ENCODE measurements at places on chromosomes 7 and 10. TPM values are rescaled to one million over a fixed set of nuclear protein-coding genes. Genes with fewer than 3 reads are reported as not detected.
A peak's percentile ranks its signal among the peaks of the same experiment; 100 is the strongest.

- no peaks in the 10 kb centered on the region for H3K4me1 ChIP-seq
- H3K36me3 ChIP-seq: peaks cover 2% of the 10 kb centered on the region
- H3K27me3 ChIP-seq: peaks cover 4% of the 10 kb centered on the region
These were observed 48.8 kb downstream of the ANXA8 start for GRCh38 chr10:47435081-47435480.

GRCh38 chr7:44384586-44385433 lies 59.4 kb upstream of the CAMK2B start:
- H3K4me1 ChIP-seq: peaks cover under 1% of the 10 kb centered on the region
- H3K36me3 ChIP-seq: peaks cover 2% of the 10 kb centered on the region
- no peaks in the 10 kb centered on the region for H3K27me3 ChIP-seq
- no peak for DNase-seq
- H3K4me3 ChIP-seq: no peak overlapping the region
- H3K27ac ChIP-seq: no peak overlapping the region

- H3K27me3 ChIP-seq: no peaks in the 10 kb centered on the region
- no peak overlapping the region for H3K27ac ChIP-seq
- no peaks in the 10 kb centered on the region for H3K36me3 ChIP-seq
- H3K4me3 ChIP-seq: no peak overlapping the region
- H3K4me1 ChIP-seq: no peaks in the 10 kb centered on the region
These were observed 233.3 kb upstream of the PTPRZ1 start for GRCh38 chr7:121639705-121640104.

DNA sequence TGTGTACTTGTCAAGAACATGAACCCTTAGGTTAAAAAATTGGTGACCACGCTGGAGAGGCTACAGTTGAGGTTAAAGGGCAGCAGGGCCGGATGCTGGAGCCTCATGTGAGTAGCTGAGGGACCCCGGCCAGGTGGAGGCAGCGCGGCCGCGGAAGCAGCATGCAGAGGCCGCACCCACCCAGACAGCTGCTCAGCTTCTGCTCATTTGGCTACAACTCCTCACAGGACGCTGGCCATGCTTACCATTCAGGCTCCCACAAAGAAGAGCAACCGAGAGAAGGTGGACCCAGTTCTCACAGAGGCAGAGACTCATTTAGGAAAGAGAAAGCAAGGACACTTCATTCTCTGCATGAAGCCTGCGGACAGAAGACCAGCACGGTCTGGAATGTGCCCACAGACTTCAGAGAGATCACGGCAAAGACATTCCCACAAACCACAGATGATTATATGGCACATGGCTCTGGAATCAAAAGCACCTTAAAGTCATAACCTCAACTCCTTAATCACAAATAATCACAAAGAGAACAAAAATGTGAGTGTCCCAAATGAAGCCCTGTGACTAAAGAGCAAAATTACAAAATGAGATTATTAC lies 94.4 kb downstream of the VOPP1 start:
- H3K4me1 ChIP-seq: peaks cover 74% of the 10 kb centered on the region
- no peak overlapping the region for H3K4me3 ChIP-seq
- H3K36me3 ChIP-seq: no peaks in the 10 kb centered on the region
- peak overlapping the region; percentile 82 for H3K27ac ChIP-seq
- no peaks in the 10 kb centered on the region for H3K27me3 ChIP-seq
- no peak for DNase-seq

GRCh38 chr7:91541641-91542040 lies 277.4 kb downstream of the FZD1 start:
- no peak overlapping the region for H3K4me3 ChIP-seq
- no peaks in the 10 kb centered on the region for H3K36me3 ChIP-seq
- H3K4me1 ChIP-seq: no peaks in the 10 kb centered on the region
- H3K27me3 ChIP-seq: peaks cover 1% of the 10 kb centered on the region

DNA sequence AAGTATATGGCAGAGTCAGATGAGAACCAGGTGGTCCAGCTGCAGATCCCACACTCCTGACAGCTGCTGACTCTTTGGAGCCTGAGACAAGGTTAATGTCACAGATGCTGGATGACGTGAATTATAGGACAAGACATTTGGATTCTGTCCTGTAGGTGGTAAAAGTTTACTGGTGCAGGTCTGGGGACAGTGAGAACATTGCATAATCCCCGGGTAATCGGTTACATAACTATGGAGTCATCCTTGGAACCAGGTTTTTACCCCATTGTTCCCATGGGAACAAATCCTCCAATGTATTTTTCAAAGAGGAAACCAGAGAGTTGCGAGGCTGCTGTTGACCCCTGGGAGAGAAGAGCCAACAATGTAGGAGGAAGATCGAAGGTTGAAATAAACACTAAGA lies 27.5 kb upstream of the ZCCHC24 start:
- H3K4me3 ChIP-seq: no peak overlapping the region
- no peak for DNase-seq
- H3K27me3 ChIP-seq: peaks cover 3% of the 10 kb centered on the region
- no peak overlapping the region for H3K27ac ChIP-seq
- H3K36me3 ChIP-seq: no peaks in the 10 kb centered on the region

DNA sequence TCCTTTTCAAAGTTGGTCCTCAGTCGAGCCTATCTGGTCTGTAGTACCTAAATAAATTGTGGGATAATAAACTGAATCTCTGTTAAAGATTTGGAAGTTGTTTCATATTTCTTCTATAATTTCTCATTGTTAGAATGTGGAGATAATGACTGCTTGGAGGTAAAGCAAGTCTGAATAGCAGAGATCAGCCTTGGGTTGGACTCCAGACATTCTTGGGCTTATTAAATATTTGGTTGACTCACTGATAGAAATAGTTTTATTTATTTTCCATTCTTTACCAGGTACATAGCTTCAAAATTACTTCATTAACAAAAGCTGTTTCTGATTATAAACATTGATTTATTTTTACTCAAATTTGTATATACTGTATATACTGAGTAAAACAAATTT lies 34.3 kb downstream of the TPST1 start:
- no peak for DNase-seq
- H3K36me3 ChIP-seq: peaks cover 11% of the 10 kb centered on the region
- peaks cover 11% of the 10 kb centered on the region for H3K4me1 ChIP-seq
- no peak overlapping the region for H3K4me3 ChIP-seq
- no peak overlapping the region for H3K27ac ChIP-seq

DNA sequence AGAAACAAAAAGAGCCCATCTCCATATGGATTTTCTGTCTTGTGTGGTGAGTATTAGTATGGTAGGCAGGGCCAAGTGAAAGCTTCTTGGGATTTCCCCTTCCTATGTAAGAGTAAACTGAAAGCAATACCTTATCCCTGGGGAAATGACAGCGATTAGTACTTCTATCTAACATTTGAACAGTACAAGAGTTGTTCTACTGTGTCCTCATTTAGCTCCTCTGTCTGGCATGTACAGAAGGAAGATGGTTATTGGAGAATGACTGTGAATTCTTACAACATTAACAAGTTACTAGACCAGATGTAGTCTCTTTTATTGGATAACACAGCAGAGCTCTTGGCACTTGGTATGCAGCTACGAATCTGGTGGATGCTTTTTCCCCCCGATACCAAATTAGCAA lies 17.9 kb upstream of the TRIL start:
- H3K4me1 ChIP-seq: no peaks in the 10 kb centered on the region
- H3K4me3 ChIP-seq: no peak overlapping the region
- H3K27me3 ChIP-seq: peaks cover 18% of the 10 kb centered on the region
- peaks cover 17% of the 10 kb centered on the region for H3K36me3 ChIP-seq
- no peak for DNase-seq

DNA sequence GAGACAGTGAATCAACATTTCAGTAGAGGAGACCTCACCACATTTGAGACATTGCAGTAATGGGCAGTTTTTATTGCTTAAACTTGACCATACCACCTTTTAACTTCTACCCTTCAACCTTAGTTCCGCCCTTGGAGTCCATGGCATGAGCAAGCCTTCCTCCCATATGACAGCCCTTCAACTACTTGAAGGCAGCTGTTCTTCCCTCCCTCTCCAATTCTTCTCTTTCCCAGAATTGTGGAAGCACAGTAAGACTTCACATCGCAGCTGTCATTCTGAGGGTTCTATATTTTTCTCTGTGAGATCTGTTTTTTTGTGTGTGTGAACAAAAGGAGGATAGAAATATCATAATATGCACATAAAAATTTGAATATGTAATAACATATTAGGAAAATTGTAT lies 2.2 kb upstream of the TSPAN12 start:
- no peak overlapping the region for H3K4me3 ChIP-seq
- H3K36me3 ChIP-seq: peaks cover 2% of the 10 kb centered on the region
- no peak for DNase-seq

- H3K4me3 ChIP-seq: peak overlapping the region; percentile 94
- H3K36me3 ChIP-seq: peaks cover 5% of the 10 kb centered on the region
- H3K4me1 ChIP-seq: peaks cover 16% of the 10 kb centered on the region
- DNase-seq: peak; percentile 48
- H3K27me3 ChIP-seq: no peaks in the 10 kb centered on the region
These were observed 631 bp downstream of the POR start for GRCh38 chr7:75915416-75916156.

DNA sequence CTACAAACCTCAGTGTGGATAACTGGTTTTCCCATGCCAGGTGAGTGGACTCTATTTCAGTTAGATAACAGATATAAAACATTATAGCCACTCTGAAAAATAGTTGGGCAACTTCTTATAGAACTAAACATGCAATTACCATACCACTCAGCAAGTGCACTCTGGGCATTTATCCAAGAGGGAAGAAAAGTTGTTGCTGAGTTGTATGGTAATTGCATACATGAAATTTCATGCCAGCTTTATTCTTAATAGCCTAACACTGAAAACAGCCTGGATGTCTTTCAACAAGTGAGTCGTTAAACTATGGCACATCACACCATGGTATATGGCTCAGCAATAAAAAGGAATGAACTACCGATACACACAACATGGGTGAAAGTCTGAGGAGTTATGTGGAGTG lies 10.6 kb upstream of the UPP1 start:
- H3K4me1 ChIP-seq: peaks cover 12% of the 10 kb centered on the region
- no peaks in the 10 kb centered on the region for H3K36me3 ChIP-seq
- no peak overlapping the region for H3K27ac ChIP-seq

- no peak for DNase-seq
- H3K4me3 ChIP-seq: no peak overlapping the region
- peaks cover 3% of the 10 kb centered on the region for H3K27me3 ChIP-seq
- H3K27ac ChIP-seq: no peak overlapping the region
These were observed 153.8 kb downstream of the AMPH start for GRCh38 chr7:38477333-38477732.

DNA sequence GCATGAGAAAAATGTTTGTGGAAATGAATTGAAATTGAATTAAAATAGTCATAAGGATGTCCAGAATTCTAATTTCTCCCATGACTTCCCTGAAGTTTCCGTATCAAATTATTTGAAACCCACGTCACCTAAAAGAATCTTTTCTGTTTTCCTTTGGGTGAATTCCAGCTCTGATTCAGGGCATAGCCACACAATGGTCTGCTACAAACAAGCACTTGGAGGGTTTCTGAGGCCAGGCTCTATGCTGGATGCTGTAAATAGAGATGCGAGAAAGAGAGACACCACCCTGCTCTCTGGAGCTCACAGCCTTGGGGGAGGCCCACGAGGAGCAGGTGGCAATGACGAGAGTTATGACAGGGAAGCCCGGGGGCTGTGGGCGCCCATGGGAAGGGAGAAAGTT lies 33.6 kb downstream of the GHRHR start:
- no peaks in the 10 kb centered on the region for H3K36me3 ChIP-seq
- H3K27ac ChIP-seq: no peak overlapping the region
- no peak overlapping the region for H3K4me3 ChIP-seq
- no peak for DNase-seq

DNA sequence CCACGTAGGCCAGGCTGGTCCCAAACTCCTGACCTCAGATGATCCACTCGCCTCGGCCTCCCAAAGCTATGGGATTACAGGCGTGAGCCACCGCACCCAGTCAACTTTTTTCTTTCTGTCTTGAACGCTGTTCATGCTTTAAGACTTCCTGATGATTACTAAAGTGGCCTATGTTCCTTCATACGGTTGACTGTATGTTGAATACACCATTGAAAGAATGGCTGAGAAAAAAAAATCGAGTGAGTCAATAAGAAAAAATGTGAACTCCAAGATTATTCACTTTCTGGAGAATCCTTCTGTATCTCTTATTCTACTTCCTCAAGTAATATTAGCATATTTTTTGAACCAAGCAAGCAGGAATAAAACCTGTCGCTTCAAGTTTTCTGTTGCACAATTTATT lies 955.0 kb downstream of the GATA3 start:
- peak overlapping the region; percentile 35 for H3K27ac ChIP-seq
- H3K36me3 ChIP-seq: no peaks in the 10 kb centered on the region
- H3K4me3 ChIP-seq: peak overlapping the region; percentile 72

- H3K4me1 ChIP-seq: no peaks in the 10 kb centered on the region
- no peak overlapping the region for H3K27ac ChIP-seq
- H3K27me3 ChIP-seq: no peaks in the 10 kb centered on the region
- DNase-seq: no peak
These were observed 142.4 kb upstream of the BMPER start for GRCh38 chr7:33762911-33763306.

- peak; percentile 68 for DNase-seq
- peaks cover 4% of the 10 kb centered on the region for H3K36me3 ChIP-seq
- H3K4me3 ChIP-seq: peak overlapping the region; percentile 97
- H3K4me1 ChIP-seq: peaks cover 20% of the 10 kb centered on the region
- H3K27me3 ChIP-seq: no peaks in the 10 kb centered on the region
- peak overlapping the region; percentile 98 for H3K27ac ChIP-seq
These were observed 1.1 kb upstream of the KBTBD2 start for GRCh38 chr7:32892521-32893206.

VWA2 gene
- polyA plus RNA-seq: not detected

KCND2 gene
- not detected for polyA plus RNA-seq

DNAJC2 gene
- polyA plus RNA-seq: 21.8 TPM

GBX1 gene
- not detected for polyA plus RNA-seq

AGBL3 gene
- polyA plus RNA-seq: 3.2 TPM

CDK6 gene
- polyA plus RNA-seq: 17.7 TPM

CALY gene
- 0.22 TPM for polyA plus RNA-seq

A1CF gene
- not detected for polyA plus RNA-seq

All from naive thymus-derived CD8-positive, alpha-beta T cell (primary cell).